ENCODE measurements at places on chromosomes 16 and 17. TPM values are rescaled to one million over a fixed set of nuclear protein-coding genes. Genes with fewer than 3 reads are reported as not detected.

TBX21 gene
- not detected for total RNA-seq

SAMD14 gene
- 0.34 TPM for total RNA-seq

SLC25A11 gene
- total RNA-seq: 122 TPM

TPSG1 gene
- total RNA-seq: not detected

ACSM2B gene
- total RNA-seq: not detected

SLC9A5 gene
- total RNA-seq: 1.2 TPM
